ENCODE measurements at places on chromosomes 13 and 19. TPM values are rescaled to one million over a fixed set of nuclear protein-coding genes. Genes with fewer than 3 reads are reported as not detected.

The SHD gene
- total RNA-seq: not detected

The POU2F2 gene
- total RNA-seq: 3.2 TPM

The LILRA2 gene
- not detected for total RNA-seq

The ZNF491 gene
- total RNA-seq: 0.85 TPM

The ZNF229 gene
- 6.0 TPM for total RNA-seq

The NCR1 gene
- not detected for total RNA-seq

The CARM1 gene
- total RNA-seq: 70.8 TPM

The LCP1 gene
- total RNA-seq: 0.38 TPM
